ENCODE measurements at places on chromosomes 3 and 15.

- DNase-seq: no peak
These were observed 31.6 kb upstream of the UBE2Q2 start for GRCh38 chr15:75811626-75812025.

GRCh38 chr3:136136454-136136853 lies 59.7 kb downstream of the MSL2 start:
- DNase-seq: no peak

DNA sequence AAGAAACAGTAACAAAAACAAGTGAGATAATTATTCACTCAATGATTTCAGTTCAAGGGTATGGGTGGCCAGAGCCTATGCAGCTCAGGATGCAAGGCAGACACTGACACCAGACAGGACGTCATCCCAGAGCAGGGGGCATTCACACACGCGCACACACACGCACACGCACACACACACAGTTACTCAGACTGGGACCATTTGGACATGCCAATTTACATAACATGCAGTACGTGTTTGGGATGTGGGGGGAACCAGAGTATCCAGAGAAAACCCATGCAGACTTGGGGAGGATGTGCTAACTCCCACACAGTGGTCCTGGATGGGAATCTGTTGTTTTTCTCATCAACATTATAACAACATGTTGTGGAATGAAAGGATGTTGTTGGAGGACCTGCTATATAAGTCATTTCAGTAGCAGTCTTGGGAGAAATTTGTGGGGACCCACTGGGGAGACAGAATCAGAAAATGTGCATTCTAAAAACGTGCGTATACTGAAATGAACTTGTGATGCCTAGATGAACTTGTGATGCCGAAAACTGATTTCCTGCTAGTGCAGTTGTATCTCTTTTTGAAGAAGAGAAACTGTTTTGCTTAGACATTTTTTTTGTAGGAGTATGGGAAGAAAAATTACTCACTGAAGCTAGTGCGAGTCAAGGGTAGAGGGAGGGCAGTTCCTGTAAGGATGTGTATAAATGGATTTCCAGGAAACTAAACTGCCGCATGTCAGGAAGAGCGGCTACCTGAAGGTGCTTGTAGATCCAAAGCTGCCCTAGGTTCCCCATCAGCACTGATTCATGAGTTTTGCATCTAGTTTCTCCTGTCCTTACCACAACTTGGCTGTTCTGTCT lies 25.2 kb downstream of the CD200 start:
- no peak for DNase-seq

DNA sequence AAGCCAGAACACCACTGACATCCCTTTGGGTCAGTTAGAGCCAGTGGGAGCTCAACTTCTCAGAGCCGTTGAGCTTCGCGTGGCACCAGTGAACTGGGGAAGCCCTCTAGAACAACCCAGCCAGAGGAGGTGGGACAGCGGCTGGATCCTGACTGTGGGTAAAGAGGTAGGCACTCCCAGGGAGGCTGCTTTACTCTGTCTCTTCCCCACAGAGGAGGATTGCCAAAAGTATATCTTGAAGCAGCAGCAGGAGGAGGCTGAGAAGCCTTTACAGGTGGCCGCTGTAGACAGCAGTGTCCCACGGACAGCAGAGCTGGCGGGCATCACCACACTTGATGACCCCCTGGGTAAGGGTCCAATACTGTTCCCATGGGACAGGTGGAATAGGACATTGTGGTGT lies 1.2 kb downstream of the MYD88 start:
- no peak for DNase-seq

GRCh38 chr3:178827285-178827856 lies 244.2 kb downstream of the ZMAT3 start:
- DNase-seq: no peak

DNA sequence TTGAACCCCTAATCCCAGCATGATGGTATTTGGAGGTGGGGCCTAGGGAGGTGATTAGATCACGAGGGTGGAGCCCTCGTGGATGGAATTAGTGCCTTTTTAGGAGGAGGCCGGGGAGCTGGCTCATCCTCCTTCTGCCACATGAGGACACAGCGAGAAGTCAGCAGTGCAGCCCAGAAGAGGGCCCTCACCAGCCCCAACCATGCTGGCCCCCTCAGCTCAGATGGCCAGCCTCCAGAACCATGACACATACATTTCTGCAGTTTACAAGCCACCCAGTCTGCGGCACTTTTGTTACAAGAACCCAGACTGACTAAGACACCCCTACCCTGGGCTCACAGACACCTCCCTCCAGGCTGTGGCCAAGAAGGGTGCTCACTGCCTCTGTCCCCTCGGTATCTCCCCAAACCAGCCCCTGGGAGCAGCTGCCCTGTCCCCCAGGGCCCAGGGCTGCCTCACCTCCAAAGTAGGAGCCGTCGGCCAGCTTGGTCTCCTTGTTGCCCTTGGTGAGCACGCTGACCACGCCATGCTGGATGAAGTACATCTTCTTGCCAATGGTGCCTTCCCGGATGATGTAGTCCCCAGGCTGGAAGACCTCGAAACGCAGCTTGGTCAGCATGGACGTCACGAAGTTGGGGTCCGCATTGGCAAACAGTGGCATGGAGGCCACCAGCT lies 44.1 kb downstream of the HCN4 start:
- no peak for DNase-seq

DNA sequence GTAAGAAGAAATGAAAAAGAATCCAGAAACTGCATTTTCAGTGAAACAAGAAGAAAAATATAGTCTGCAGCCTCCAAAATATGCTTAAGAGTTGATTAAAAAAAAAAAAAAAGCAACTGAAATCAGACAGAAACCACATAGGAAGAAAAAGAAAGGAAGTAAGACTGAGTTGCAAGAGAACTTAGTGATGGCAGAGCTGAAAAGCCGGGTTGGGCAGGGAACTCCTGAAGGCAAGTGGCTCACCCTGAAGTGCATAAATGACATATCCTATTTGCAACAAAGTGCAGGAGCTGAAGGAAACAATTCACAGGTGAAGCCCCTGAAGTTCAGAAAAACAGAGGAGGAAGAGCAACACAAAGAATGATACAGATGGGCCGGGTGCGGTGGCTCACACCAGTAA lies 108.8 kb upstream of the SLC25A36 start:
- DNase-seq: no peak

- DNase-seq: no peak
These were observed 11.6 kb downstream of the TAMM41 start for GRCh38 chr3:11835028-11835639.

- no peak for DNase-seq
These were observed 13.6 kb downstream of the LMOD3 start for GRCh38 chr3:69108811-69109210.

DNA sequence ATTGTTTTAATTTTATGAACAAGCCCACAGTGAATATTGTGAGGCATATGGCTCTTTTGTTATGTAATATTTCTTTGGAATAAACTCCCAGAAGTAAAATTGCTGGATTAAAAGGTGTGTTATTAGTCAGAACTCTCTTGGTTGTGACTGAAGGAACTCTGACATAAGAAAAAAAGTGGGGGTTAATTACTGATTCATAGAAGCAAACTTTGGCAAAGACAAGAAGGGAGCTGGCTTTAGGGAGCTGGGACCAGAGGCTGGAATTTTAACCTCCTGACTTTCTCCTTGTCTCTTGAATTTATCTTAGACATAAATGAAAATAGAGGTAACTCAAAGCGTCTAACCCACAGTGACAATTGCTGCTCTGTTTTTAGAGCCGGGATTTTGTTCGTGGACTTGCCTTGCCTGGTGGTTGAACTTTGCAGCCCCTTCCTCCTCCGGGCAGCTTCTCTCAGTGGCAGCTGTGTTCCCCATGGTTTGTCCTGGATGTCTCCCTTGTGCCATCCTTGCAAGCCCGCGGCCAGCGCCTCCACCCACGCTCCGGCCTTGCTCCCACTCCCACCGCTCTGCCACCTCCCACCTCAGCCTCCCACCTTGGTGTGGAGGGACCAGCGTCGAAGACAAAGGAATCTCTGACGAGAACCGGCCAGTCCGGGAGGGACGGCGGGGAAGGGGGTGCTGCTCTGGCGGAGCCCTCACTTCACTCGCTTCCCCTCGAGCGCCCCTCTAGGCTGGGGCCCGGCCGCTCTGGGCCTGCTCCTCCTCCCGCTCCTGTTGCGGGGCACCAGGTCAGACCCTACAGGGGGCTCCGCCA lies 28.0 kb downstream of the ARHGAP31 start:
- DNase-seq: peak; percentile 25

DNA sequence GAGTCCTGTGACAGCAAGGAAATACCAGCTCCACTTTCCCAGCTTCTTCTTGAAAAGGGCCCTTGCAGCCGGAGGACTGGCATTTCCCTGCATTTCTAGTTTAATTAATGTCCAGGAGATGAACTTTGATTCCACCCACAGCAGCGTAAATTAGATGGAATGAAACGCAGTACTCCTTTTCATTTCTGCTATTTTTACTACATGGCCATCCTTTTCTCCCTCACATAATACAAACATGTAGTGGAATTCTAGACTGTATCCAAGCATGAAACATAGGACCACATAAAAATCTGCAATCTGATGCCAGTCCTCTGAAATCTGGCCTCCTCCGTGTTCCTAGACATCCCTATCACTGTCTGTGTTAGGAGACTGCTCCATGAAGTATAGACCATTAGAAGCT lies 403.2 kb downstream of the NR2F2 start:
- DNase-seq: no peak

GRCh38 chr15:25422021-25422420 lies 16.8 kb downstream of the UBE3A start:
- no peak for DNase-seq

- DNase-seq: no peak
These were observed 45.2 kb downstream of the HOMER2 start for GRCh38 chr15:82907350-82907749.

DNA sequence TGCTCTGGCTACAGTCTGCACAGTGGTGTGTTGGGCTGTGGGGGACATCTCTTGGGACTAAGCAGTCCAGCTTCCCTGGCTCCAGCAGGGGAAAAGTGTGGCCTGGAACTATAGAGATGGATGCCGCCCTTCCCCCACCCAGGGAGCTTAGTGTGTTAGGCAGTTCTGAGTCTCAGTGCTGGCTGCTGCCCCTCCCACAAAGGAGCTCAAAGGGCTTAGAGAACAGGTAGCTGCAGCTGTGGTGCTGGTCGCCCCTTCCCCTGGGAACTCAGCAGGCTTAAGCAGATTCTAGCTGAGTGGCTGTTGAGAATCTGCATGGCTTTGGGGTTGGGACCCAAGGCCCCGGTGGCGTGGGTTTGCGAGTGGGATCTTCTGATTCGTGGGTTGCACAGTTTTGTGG lies 190.8 kb downstream of the PDCD6IP start:
- no peak for DNase-seq

DNA sequence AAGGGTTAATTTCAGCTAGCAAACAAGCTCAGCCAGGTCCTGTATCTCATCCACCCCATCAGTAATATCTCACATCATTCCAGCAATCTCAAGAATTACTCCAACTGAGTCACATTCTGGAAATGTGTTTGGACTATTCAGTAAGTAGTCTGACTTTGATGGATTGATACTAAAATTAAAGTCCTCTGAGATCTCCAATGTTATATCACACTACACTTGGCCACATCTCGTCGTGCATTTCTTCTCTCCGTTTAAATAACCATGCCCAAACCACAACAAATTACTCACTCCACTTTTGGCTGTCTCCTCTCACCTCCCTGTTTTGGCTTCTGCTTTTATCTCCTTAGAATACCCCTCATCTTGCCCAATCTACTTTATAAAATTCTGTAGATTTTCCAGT lies 292.2 kb downstream of the PYDC2 start:
- no peak for DNase-seq

DNA sequence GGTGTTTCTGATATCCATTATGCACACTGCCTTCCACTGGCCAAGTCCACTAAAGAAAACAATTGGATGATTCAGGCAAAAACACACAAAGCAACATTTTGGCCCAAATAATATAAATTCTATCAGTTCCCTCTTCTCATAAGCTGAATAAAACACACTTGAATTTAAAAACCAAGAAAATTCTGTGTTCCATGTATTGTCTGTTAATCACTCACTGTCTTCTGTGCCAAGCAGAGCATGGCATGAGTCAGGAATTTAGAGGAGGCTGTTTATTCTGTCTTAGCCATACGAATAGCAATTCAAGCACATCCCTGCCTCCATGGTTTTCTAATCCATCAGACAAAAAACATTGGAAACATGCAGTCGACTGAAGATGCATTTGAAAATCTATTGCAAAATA lies 215.6 kb upstream of the UMPS start:
- no peak for DNase-seq

DNA sequence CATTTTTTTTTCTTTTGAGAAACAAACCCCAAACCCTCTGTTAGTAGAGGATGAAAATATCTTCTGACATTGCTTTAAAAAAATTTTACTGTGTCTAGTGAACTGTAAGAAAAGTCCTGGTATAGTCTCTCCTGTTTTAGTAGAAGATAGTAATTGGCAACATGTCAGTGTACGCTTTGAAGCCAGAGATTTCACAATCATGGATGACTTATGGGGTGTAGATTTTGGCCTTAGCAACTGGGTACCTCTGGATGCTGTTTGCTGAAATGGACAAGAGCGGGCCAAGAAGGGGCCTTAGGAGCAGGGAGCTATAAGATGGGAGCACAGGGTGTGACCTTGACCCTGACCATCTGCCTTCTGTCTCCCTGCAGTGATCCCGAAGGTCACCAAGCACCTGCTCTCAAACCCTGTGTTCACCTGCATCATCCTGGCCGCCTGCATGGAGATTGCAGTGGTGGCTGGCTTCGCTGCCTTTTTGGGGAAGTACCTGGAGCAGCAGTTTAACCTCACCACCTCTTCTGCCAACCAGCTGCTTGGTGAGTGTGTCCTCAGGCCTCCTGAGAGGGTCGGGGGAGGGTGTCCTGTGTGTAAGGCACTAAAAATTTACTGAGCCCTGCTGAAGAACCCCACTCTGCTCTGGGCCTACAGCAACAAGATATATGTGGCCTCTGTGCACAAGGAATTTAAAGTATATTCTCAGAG lies 266.7 kb downstream of the SLCO3A1 start:
- no peak for DNase-seq

DNA sequence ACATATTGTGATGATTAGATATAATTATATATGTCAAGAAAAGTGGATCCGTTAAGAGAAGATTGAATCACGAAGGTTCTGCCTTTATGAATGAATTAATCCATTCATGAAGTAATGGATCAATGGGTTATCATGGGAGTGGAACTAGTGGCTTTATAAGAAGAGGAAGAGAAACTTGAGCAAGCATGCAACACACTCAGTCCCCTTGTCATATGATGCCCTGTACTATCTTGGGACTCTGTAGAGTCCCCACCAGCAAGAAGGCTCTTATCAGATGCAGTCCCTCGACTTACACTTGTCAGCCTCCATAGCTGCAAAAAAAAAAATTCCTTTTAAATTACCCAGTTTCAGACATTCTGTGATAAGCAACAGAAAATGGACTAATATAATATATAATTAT lies 301.9 kb downstream of the RAP2B start:
- DNase-seq: no peak

GRCh38 chr3:18382760-18383369 lies 42.3 kb downstream of the SATB1 start:
- no peak for DNase-seq

DNA sequence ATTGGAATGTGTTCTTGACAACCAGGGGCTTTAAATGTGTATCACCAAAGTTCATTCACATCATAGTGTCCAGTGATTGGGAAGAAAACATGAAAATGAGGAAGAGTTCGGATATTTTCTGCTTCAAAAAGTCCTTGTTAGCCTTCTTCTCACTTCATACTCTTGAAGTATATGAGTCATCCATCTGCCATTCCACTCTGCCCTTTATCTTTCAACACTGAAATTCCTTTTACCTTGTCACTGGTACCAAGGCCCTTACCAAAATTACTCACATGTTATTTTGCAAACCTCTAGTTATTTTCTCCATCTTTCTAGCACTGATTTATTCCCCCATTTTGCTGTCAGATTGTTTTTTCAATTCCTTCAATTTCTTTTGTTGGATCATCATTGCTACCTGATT lies 32.5 kb downstream of the OR5H15 start:
- no peak for DNase-seq

GRCh38 chr3:25944329-25944728 lies 154.4 kb downstream of the OXSM start:
- no peak for DNase-seq
